ENCODE measurements at places on chromosomes 11 and 22. TPM values are rescaled to one million over a fixed set of nuclear protein-coding genes. Genes with fewer than 3 reads are reported as not detected.

The OLFML1 gene
- 0.05 TPM for total RNA-seq

DNA sequence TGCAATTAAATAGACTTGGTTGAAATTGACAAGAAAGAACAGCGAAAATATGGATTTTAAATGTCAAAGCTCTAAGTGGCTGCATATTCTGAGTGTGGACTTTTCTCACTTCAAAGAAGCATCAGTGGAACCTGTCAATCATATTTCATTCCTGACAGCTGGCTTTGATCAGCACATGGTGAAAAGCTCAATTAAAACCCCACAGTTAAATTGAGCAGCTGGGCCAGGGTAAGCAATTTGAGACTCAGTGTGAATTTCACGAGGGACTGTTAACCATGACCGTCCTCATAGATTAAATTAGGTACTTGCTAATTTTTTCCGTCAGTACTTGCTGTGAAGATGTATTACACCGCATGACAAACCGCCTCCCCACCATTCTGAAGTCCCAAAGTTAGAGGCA, 11.0 kb upstream of the OR10D3 start:
- DNase-seq, result no peak

GRCh38 chr11:35954205-35954604, 10.3 kb downstream of the LDLRAD3 start:
- no peak for DNase-seq

DNA sequence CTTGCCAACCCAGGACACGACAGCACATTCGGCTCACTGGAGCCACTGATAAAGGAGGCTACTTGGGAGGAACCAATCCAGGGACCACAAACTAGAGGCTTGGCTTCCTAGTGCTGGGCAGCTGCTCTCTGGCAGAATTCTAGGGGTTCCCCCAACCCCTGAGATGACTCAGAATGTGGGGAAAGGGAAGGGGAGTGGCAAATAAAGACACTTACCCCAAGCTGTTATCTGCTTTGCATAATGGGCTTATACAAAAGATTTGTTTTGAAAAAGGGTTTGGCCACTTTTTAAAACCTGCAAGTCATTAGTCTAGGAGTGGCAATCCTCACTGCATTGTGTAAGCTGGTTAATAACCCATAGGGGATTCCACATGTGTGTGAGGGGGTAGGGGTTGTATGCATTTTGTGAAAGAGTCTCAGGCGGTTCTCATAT, 64.1 kb upstream of the LMO1 start:
- DNase-seq, result no peak

DNA sequence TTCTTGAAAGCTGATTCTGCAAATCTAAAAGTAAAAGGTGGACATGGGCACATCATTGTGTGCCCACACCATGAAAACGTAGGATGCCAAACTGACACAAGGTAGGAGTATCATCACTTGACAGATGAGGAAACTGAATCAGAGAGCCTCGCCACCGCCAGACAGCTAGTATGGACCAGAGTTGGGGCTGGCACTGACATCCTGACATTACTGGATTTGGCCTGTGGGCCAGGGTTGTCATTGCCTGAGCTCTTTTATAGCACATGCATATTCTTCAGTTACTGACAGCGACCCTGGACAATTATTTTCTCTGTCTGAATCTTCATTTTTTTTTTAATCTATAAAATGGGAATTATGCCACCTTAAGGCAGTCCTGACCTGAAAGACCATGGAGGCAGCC, 16.5 kb downstream of the USP35 start:
- no peak for DNase-seq

Data from NCI-H460 (cell line).